ENCODE measurements at places on chromosomes 1 and 21.

DNA sequence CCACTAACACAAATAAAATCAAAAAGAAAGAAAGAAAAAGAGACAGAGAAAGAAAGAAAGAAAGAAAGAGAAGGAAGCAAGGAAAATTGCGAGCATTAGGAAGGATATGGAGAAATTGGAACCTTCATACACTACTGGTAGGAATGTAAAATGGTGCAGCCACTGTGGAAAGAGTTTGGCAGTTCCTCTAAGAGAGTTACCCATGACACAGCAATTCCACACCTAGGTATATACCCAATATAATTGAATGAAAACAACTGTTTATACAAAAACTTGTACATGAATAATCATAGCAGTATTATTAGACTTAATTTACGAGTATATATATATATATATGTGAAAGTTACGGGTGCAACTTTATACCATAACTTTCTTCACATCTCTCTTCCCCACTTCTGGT, 4.1 kb upstream of the LYPD8 start:
- DNase-seq, result no peak

DNA sequence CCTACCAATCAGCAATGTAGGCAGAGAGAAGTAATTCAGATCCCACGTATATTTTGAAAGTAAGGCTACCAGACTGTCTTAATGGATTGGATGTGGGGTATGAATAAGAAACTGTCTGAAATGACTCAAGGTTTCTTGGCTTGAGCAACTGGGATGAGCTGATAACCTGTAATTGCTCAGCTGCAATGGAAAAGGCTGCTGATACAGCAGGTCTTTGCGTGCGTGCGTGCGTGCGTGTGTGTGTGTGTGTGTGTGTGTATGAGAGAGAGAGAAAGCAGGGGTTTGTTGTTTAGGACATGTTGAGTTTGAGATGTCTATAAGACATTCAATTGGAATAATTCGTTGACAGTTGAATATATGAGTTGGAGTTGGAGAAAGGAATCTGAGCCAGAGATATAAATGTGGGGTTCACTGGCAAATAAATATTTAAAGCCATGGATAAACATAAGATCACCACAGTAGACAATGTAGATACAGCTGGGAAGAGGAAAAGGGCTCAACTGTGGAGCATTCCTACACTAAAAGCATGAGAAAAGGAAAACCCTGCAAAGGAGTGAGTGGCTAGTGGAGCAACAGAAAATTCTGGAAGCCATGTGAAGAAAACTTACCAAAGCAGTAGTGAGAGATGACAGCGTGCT, 72.9 kb downstream of the UCHL5 start:
- no peak for DNase-seq

- DNase-seq, result peak; percentile 51
Observed at GRCh38 chr1:103529746-103530145, 4.2 kb downstream of the RNPC3 start.

DNA sequence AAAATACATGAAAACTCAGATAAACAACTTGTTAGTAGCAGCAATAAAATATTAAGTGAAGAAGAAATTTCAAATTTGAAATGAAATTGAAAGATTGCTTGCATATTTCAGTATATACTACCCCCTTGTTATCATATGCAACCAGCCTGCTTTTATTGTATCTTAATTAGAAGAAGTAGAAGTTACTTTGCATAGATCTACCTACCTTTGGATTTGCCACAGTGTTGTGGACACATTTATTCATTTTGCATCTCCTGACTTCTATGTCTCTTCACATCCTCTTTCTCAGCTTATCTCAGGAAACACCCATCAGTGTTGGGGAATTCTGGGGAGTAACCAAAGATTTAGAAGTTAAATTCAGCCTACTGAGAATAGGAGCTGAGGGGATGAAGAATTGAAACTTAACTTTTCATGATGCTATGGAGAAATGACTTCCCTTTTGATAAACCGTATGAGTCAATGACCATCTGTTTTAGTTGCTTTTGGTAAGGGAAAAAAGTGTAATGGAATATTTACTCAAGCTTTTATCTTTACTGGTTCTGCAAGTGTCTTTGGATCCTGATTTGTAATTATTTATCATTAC, 96.9 kb downstream of the RGL1 start:
- no peak for DNase-seq

DNA sequence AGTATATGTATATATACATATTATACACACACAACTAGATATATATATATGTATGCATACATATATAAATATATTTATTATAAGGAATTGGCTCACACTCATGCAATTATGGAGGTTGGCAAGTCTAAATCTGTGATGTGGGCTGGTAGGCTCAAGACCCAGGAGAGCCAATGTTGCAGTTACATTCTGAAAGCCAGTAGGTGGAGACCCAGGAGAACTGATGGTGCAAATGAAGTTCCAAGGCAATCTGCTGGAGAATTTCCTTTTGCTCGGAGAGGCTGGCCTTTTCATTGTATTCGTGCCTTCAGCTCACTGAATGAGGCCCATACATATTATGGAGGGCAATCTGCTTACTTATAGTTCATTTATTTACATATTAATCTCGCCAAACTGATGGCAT, 9.4 kb downstream of the IVL start:
- DNase-seq, result no peak

DNA sequence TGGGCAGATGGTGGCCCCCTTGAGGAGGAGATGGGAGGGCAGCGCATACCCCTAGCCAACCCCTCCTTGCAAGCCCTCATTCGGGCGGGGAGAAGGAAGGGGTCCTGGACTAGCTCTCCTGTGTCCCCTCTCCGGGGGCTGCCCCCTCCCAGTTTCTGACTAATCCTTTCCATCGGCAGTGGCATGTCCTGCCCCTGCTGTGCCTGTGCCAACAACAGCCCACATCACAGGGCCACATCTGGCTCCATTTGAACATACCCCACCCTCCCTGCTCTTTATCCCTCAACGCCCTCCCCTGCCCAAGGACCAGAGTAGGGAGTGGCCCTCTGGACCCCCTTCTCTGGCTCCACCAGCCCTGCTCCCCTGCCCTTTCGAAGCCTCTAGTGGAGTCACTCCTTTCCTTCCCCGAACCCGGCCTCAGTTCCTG, 11.0 kb upstream of the LMNA start:
- no peak for DNase-seq

GRCh38 chr1:172902200-172902599, 148.5 kb downstream of the TNFSF18 start:
- no peak for DNase-seq

GRCh38 chr1:85378534-85378933, 86.4 kb downstream of the DDAH1 start:
- no peak for DNase-seq

GRCh38 chr1:29482991-29483390, 246.7 kb downstream of the PTPRU start:
- no peak for DNase-seq

- peak; percentile 55 for DNase-seq
Observed at GRCh38 chr1:54671985-54672608, 30.5 kb downstream of the MROH7 start.

DNA sequence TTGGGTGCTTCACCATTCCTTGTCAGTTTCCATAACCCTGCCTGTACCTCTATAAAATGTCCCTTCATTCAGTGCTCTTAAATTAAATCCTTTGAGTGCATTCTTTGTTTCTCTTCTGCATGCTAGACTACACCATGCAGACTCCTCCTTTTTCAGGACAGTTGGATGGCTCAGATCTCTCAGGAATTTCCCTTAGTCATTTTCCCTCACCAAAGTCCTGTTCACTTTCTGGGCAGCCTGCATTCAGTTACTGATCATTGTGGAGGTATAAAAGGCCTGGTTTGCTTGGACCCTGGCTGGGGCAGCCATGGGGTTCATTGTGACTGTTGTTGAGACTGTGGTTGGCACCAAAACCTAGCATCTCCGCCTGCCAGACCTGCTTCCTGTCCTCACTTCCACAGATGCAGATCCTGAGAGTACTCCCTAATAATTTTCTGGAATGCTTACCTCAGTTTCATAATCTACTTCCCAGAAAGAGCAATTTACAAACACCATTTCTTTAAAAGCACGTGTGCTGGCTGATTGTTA, 88.4 kb downstream of the PDE4B start:
- DNase-seq, result no peak

GRCh38 chr1:64302194-64302593, 98.8 kb downstream of the UBE2U start:
- no peak for DNase-seq

DNA sequence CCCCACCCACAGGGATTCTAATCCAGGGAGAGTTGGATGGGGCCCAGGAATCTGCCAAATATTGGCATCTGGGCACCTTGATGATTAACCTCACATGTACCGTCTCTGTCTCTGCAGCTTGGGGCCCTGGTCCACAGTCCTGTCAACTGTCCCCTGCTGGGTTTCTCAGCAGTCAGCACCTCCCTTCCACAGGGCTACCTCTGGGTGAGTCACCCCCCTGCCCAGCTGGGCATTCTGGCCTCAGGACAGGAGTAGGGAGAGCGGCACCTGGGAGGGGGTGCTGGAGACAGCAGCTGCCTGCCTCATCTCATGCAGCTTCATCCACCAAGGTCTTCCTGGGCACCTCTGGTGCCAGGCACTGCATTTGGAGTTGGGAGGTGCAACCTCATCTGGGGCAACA, 100.6 kb upstream of the ACTL8 start:
- DNase-seq, result no peak

Data from activated CD4-positive, alpha-beta T cell treated with anti-CD3 and anti-CD28 coated beads for 24 hours (primary cell).